Naive thymus-derived CD8-positive, alpha-beta T cell (primary cell): ENCODE measurements at places on chromosomes 1 and 21. TPM values are rescaled to one million over a fixed set of nuclear protein-coding genes. Genes with fewer than 3 reads are reported as not detected.

DNA sequence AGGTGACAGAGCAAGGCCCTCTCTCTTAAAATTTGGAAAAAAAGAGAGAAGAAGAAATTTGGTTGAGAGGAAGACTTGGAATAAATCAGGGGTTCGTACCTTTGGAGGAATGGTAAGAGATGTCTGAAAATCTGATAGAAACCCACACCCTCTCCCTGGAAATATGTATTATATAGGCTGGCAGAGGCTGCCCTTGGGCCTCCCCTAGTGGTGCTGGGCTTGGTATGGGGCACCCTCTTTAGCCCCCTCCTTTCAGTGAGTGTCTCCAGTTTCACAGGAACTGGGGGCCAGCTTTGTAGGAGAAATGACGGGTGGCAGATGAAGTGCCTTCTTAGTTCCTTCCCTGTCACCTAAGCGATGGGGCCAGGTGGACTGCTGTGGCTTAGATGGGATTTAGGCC is 82.9 kb upstream of the SLC2A1 start:
- peaks cover 12% of the 10 kb centered on the region for H3K4me1 ChIP-seq
- no peak overlapping the region for H3K4me3 ChIP-seq
- no peaks in the 10 kb centered on the region for H3K36me3 ChIP-seq
- DNase-seq = no peak
- H3K27me3 ChIP-seq = no peaks in the 10 kb centered on the region
- H3K27ac ChIP-seq = no peak overlapping the region

GRCh38 chr21:42864815-42865775 is 14.2 kb downstream of the WDR4 start:
- no peaks in the 10 kb centered on the region for H3K36me3 ChIP-seq
- H3K27me3 ChIP-seq = no peaks in the 10 kb centered on the region
- peaks cover 18% of the 10 kb centered on the region for H3K4me1 ChIP-seq
- H3K4me3 ChIP-seq = no peak overlapping the region

DNA sequence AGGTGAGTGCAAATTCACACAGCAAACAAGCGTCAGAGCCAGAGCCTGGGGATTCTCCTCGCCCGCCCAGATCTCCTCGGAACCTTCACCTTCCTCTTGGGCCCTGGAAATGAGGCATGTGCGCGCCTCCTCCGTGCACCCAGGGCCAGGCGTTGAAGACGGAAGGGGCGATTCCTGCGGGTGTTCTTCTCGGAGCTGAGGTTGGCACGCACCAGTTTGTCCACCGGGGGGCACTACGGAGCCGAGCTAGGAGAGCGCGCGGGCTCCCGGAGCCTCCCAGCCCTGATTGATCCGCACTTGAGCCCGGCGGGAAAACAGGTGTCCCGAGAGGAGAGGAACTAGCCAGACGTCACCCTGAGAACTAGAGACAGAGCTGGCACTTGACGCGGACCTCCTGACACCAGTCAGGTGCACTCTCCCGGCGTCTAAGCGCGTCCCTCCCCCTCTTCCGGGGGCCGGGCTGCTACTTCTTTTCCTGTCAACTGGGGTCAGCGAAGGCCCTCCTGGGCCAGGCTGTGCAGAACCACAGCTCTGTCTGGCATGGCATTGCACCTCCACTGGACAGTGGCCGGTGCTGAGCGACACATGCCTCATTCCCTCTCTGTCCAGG is 18.3 kb upstream of the SERINC2 start:
- H3K36me3 ChIP-seq = no peaks in the 10 kb centered on the region
- no peak overlapping the region for H3K27ac ChIP-seq
- DNase-seq = peak; percentile 76
- peaks cover 13% of the 10 kb centered on the region for H3K4me1 ChIP-seq

DNA sequence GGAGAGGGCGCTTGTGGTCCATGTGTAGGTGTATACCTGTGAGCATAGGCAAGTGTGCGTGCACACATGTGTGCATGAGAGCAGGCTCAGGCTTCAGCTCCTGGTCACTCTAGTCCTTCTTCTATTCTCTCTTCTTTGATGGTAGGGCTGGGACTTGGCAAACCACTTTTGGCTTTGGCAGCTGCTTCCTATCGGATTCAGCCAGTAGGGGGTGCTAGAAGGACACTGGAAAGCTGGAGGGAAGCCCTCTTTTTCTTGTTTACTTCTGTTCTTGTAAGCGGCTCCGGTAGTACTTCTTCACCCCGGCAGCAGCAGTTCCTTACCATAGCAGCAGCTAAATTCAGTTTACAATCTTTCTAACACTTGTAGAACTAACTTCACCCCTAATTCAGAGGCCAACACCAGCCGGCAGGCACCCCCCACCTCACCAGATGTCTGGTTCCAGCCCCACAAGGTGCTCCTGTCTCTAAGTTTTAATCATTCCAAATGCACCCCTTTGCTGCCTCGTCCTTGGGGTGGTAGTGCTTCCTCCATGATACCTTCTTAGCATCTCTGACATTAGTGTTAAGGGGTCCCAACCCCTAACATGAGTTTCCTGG is 25.1 kb downstream of the NENF start:
- H3K4me1 ChIP-seq = peaks cover 4% of the 10 kb centered on the region
- no peak overlapping the region for H3K4me3 ChIP-seq
- no peak overlapping the region for H3K27ac ChIP-seq
- no peaks in the 10 kb centered on the region for H3K27me3 ChIP-seq

- H3K27me3 ChIP-seq = no peaks in the 10 kb centered on the region
- no peak overlapping the region for H3K4me3 ChIP-seq
- H3K27ac ChIP-seq = no peak overlapping the region
- peaks cover 1% of the 10 kb centered on the region for H3K4me1 ChIP-seq
- DNase-seq = no peak
Measured at GRCh38 chr1:169150641-169151337, 44.3 kb downstream of the ATP1B1 start.

DNA sequence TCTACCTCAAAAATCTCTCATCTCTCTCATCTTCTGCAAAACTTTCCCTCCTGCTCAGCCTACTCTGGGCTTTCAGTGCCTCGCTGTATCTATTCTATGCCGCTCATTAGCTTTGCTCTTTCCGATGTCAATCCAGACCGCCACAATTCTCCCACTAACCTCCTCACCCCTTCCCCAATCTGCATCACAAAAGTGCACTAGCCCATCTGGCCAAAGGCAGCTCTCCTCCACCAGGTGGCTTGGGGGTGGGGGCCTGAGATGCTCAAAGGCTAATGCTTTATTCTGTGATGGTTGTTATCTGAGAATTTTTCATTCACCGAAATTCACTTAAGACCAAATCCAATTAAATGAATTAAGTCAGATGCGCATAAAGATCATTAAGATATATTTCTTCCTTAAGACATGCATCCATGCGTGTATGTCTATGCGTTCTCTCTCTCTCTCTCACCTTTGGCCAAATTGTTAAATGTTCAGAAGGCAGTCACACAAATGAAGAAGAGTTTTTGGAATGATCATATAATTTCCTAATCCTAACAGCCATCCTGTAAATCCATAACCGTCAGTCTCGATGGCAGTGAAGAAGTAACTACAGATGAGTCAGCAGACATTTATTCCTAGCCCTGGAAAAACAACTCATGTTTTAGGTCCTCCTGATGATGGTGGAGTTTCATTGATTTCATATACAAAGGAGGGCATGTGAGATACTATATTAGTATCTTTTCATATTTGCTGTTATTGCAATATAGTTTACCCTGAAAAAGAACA is 111.3 kb downstream of the C1orf21 start:
- H3K36me3 ChIP-seq = no peaks in the 10 kb centered on the region
- H3K27ac ChIP-seq = no peak overlapping the region
- H3K27me3 ChIP-seq = no peaks in the 10 kb centered on the region
- H3K4me3 ChIP-seq = no peak overlapping the region
- H3K4me1 ChIP-seq = no peaks in the 10 kb centered on the region
- no peak for DNase-seq

DNA sequence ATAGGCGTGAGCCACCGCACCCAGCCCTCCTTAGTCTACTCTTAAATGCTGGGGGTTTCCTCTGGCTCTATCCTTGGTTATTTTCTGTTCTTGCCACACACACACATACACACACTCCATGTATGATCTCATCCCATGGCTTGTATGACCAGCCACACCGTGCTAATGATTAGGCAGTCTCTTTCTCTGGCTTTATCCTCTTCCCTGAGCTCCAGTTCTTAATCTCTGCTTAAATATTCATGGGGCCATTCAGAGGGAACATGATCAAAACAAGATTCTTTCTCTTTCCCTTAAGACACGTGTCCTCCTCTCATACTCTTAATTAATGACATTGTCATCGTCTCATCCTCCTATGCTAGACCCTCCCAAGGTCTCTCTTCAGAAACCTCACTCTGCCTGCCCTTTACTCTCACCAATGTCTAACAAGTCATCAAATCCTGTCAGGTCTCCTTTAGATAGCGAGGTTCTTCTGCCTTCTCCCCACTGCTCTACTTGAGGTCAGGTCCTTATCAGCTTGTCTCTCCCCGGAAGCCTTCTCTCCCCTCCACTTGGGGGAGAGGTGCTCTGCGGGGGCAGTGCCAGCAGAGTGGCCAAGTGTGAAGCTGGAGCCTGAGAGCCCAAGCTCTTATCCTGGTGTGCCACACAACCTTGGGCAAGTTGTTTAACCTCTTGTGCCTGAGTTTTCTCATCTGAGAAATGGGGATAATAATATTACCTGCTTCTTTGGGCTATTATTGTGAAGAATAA is 83.0 kb upstream of the GNG12 start:
- H3K27ac ChIP-seq = no peak overlapping the region
- DNase-seq = no peak
- H3K27me3 ChIP-seq = peaks cover 17% of the 10 kb centered on the region
- H3K36me3 ChIP-seq = no peaks in the 10 kb centered on the region
- H3K4me1 ChIP-seq = no peaks in the 10 kb centered on the region
- no peak overlapping the region for H3K4me3 ChIP-seq

DNA sequence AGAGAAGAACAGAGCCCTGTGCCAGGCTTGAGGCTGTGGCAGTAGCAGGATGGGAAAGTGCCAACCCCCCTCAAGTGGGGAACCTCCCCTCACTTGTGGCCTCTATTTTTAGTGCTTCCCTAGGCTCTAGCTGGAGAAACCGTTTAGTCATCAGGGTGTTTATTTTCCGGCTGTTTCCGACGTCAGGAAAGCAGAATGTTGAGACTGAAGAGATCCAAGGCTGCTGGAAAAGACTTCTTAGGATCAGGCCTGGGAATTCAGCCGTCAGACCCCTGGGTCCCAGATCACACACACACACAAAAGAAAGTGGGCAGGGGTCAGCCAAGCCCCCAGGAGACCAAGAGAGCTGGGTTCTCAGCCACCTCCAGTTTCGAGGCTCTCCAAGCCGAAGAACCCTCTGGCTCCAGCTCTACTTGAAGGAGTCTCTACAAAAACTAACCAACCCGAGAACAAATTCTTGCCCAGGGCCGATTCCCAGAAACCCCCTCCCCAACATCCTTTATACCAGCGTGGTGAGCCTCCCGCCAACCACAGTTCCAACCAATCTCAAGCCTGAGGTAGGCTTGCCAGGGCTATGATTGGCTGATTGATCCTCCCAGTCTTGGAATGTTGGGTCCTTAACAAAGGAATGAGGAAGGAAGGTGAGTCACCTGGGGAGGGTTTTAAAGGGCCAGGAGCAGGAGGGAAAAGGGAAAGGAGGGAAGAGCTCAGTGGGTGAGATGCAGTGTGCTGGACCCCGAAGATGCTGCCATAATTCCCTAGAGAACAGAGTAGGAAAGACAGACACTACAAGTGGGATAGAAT is 2.5 kb upstream of the MEF2D start:
- H3K27me3 ChIP-seq = no peaks in the 10 kb centered on the region
- DNase-seq = no peak
- H3K4me1 ChIP-seq = peaks cover 66% of the 10 kb centered on the region
- peak overlapping the region; percentile 95 for H3K27ac ChIP-seq
- H3K36me3 ChIP-seq = no peaks in the 10 kb centered on the region

DNA sequence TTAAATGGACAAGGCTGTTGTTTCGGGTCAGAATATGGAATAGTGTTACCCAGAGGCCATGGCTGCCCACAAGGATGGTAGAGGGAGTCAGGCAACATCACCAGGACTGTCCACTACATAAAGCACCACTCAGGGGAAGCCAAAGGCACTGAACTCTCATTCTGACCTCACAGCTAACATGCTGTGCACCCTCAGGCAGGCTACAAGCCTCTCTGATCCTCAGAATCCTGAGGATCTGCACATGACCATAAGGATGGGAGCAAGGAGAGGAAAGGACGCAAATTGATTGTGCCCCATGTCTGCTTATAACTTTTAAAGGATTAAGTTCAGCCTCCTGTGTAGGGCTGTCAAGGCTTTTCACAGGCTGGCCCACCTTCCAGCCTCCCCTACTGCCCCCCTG is 38.7 kb downstream of the PLEKHA6 start:
- H3K27me3 ChIP-seq = no peaks in the 10 kb centered on the region
- DNase-seq = no peak
- no peaks in the 10 kb centered on the region for H3K36me3 ChIP-seq
- H3K4me3 ChIP-seq = no peak overlapping the region
- no peaks in the 10 kb centered on the region for H3K4me1 ChIP-seq

GRCh38 chr1:18953731-18954231 is 2.7 kb downstream of the IFFO2 start:
- peaks cover 3% of the 10 kb centered on the region for H3K36me3 ChIP-seq
- no peaks in the 10 kb centered on the region for H3K27me3 ChIP-seq
- H3K27ac ChIP-seq = peak overlapping the region; percentile 98
- no peak for DNase-seq

DNA sequence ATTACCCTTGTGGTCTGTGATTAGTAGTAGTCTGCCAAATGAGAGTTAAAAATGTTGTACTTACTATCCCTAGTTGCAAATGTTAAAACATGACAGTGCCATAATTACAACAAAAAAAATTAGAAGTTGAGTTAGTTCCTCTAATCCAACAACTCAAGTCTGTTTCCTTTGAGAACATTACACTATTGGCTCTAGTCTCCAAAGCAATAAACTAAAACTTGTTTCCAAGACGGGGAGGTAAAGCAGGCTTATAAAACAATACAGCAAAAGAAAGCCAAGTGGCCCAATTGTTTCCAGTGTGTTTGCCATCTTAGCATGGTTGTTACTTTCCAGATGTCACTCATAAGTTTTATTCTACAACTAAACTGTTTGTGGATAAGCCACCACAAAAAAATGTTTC is 11.6 kb downstream of the KYAT3 start:
- DNase-seq = no peak
- H3K27ac ChIP-seq = no peak overlapping the region
- no peak overlapping the region for H3K4me3 ChIP-seq
- no peaks in the 10 kb centered on the region for H3K36me3 ChIP-seq
- H3K4me1 ChIP-seq = peaks cover 8% of the 10 kb centered on the region

Gene NTNG1
- not detected for total RNA-seq

Gene FOXD2
- total RNA-seq = 0.36 TPM

Gene ANKRD34A
- 0.96 TPM for total RNA-seq
